ENCODE measurements at places on chromosomes 7 and 10.

DNA sequence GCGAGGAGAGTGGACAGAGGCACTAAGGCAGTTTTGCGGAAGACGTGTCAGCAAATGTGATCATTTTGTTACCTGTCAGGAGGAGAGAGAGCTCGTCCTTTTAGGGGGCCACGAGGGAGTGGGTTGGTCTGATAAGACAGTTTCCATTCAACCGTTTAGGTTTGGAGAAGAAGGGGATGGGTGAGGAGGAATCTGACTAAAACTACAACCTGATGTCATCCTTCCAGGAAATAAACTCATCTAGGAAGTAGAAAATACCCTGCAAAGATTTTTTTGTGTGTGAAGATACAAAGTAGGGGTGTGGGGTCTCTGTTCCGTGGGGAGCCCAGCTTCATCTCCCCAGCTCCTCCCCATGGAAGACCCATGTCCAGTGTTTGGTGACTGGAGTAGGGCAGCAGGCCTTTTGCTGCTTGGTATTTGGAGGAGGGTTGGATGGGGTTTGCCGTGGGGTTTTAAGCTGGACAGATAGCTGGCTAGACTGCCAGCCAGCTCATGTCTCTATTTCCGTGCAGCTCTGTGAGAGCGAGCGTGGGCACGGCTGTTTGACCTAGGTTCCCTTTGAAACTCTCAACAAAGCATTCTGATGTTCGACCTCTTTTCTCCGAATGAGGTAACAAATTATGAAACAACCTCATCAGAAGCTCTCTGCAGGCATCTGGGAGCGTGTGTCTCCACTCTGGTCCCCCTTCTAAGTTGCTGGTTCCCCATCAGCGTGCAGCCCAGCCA is 136.0 kb upstream of the TCF7L2 start:
- no peak for ATAC-seq

GRCh38 chr10:93235686-93236085 is 162.0 kb downstream of the CYP26A1 start:
- ATAC-seq = no peak

DNA sequence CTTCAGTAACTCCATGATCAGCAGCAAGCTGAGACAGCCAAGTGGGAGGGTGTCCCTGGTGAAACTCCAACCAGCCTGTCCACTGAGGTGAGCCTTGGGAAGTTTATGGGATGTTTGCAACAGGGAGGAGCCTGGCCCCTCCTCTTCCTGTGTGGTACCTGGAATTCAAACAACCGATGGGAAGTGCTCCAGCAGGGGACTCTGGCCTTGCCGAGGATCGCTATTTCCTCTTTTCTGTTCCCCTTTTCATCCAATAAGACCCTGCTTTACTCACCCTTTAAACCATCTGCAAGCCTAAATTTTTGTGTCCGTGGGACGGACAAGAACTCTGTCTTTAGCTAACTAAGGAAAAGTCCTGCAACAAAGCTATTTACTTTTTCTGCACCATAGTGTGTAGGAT is 491.1 kb upstream of the ZMIZ1 start:
- ATAC-seq = no peak

DNA sequence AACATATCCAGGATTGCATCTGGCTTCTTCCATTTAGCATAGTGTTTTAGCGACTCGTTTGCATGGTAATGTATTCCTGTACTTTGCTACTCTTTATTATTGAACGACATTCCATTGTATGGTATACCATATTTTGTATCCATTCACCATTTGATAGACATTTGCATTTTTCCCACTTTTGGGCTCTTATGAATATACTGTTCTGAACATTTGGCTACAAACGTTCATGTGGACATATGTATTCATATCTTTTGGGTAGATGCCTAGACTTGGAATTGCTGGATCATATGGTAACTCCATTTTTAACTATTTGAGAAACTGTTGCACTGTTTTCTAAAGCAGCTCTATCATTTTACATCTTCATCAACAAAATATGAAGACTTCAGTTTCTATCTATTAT is 383.7 kb upstream of the AKR1E2 start:
- ATAC-seq = no peak

GRCh38 chr7:51080622-51081269 is 235.9 kb downstream of the COBL start:
- no peak for ATAC-seq

GRCh38 chr10:106935978-106936451 is 228.5 kb downstream of the SORCS1 start:
- no peak for ATAC-seq

GRCh38 chr7:99340659-99341058 is 15.0 kb downstream of the ARPC1A start:
- ATAC-seq = no peak

- no peak for ATAC-seq
Observed at GRCh38 chr10:132276179-132276675, 31.5 kb downstream of the STK32C start.

GRCh38 chr7:3201937-3202710 is 98.9 kb upstream of the SDK1 start:
- ATAC-seq = no peak

- no peak for ATAC-seq
Observed at GRCh38 chr7:75599244-75599781, 107.2 kb downstream of the SPDYE5 start.

- ATAC-seq = no peak
Observed at GRCh38 chr10:118978998-118979350, 50.5 kb upstream of the NANOS1 start.

DNA sequence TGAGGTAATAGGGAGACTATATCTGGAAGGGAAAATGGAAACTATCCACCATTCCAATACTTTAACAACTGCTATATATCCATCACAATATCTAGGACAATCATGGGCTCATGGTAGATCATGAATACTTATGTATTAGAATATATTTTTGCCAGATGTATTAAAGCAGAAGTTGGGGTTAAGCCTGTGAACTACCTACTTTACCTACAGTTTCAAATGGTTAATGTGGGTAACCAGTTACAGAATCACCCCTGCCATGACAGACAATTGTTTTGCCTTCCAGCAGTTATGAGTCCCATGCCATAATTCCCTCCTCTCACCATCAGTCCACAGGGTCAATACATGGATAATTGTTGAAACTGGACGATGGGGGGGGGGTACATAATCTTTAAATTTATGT is 29.9 kb upstream of the RAPGEF5 start:
- ATAC-seq = no peak

GRCh38 chr10:6053816-6054631 is 8.1 kb downstream of the IL2RA start:
- no peak for ATAC-seq

GRCh38 chr10:76981251-76981650 is 656.4 kb downstream of the KCNMA1 start:
- ATAC-seq = no peak

DNA sequence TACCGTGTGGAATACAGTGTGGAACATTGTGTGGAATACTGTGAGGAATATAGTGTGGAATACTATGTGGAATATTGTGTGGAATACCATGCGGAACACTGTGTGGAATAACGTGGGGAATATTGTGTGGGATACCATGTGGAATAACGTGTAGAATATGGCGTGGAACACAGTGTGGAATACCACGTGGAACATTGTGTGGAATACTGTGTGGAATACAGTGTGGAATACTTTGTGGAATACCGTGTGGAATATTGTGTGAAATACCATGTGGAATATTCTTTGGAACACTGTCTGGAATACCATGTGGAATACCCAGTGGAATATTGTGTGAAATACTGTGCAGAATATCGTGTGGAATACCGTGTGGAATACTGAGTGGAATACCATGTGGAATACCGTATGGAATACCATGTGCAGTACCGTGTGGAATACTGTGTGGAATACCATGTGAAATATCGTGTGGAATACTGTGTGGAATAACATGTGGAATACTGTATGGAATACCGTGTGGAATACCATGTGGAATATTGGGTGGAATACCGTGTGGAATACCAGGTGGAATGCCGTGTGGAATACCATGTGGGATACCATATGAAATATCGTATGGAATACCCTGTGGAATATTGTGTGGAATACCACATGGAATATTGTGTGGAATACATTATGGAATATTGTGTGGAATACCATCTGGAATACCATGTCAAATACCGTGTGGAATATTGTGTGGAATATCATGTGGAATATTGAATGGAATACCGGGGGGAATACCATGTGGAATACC is 133.1 kb upstream of the CHST15 start:
- no peak for ATAC-seq

DNA sequence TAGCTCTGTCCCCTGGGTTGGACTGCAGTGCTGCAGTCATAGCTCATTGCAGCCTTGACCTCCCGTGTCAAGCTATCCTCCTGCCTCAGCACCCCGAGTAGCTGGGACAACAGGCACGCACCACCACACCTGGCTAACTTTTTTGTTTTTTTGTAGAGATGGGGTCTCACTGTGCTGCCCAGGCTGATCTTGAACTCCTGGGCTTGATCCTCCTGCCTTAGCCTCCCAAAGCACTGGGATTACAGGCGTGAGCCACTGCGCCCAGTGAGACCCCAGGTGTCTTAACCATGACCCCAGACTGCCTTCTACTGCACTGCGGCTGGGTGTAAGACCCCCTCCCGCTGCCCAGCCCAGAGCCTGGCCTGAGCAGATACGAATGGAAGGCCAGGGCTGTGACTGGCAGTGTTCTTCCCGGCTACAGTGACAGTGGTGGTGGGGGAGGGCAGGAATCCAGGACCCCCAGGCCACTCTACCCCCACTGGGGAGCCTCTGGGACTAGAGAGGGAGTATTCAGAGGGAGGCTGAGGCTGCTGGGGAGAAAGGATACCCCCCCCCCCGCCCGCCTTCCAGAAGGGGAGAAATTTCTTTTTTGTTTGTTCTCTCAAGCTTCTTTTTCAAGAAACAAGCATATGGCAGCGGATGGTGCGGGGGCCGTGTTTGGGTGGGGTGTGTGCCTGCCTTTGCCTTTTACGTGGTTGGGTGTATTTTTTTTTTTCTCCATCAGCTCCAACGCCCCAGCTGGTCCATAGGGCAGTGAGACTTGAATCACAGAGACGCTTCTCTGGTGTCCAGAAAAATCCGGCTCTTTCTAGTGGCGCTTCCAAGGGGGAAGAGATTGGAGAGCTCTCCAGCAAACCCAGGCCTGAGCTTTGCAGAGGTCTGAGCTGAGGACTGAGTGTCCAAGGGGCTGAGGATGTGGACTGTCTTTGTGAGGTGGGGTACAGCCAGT is 36.6 kb downstream of the GTF2IRD1 start:
- ATAC-seq = no peak

DNA sequence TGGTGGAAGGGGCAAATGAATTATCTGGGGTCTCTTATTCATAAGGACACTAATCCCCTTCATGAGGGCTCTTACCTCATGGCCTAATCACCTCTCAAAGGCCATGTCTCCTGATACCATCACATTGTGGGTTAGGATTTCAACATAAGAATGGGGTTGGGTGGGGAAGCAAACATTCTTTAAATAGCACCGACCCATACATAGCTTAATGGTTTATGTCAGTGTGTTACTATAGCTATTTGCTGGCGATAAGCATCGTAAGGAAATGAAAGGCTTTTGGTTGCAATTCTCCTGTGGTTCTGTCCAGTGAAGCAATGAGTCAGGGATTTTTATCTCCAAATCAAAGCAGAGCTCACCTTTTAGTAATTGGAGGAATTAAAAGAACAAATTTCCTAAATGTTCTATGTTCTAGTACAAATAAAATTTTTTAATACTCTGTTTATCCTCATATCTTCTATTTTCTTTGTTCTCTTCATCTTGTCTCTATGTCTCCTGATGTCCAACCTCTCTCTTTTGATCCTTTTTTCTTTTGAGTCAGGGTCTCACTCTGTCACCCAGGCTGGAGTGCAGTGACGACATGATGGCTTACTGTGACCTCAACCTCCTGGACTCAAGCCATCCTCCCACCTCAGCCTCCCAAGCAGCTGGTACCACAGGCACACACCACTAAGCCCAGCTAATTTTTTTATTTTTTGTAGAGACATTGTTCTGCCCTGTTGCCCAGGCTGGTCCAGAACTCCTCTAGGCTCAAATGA is 57.0 kb upstream of the GLCCI1 start:
- ATAC-seq = no peak

DNA sequence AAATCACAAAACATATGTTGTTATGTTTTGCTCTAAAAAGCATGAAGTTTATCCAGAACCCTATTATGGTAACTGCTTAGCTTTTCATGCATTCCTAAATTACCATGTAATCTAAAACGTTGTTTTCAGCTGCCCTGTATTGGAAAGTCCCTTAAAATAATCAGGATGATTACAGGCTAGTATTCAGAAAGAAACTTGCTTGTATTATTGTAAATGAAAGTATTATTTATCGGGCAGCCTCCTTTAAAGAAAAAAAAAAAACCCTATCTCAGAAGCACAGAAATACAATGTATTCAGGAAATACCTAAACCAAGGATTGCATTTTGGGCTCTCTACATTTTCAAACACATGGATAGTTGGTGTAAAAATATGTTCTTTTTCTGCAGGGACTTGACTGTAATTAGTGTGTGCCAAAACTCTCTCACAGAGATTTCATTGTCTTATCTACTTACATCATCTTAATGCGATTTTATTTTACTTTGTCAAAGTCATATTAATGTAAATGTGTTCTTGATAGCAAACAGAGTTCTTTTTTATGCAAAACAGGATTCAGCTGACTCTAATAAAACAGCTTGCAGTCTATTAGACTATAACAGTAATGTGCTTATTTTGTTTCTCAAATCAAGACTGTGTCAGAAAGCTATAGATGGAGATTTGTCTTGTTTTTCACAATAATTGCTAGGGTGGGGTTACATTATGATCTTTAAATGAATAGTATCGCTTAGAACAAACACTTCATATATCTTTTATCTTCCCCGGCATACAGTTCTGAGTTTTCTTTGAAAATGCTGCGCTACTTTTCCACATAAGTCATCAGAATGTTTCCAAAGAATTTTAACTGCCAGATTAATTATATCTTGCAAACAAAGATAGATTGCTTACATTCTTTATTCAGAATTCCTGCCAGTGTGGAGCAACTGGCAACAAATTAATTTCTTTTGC is 65.3 kb upstream of the ARID5B start:
- ATAC-seq = peak; percentile 27

DNA sequence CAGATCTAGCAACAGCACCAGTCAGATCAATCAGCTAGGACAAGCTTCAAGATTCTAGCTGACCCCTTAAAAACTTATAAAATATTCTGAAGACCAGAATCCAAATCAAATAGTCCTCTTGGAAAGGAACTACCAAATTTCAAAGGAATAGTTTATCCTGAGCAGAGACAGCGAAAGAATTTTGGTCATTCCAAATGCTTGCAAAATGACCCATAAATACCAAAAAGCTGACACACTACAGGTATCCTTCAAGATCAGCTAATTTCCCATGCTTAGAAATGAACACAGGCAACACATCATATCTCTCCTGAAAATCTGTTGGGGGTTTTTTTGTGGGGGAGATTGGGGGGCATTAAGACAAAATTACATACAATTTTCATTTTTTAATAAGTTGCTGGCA is 78.8 kb downstream of the PDSS1 start:
- no peak for ATAC-seq

GRCh38 chr10:49163741-49164140 is 24.4 kb downstream of the TMEM273 start:
- ATAC-seq = no peak

- no peak for ATAC-seq
Observed at GRCh38 chr10:24777196-24777595, 53.5 kb upstream of the ARHGAP21 start.

DNA sequence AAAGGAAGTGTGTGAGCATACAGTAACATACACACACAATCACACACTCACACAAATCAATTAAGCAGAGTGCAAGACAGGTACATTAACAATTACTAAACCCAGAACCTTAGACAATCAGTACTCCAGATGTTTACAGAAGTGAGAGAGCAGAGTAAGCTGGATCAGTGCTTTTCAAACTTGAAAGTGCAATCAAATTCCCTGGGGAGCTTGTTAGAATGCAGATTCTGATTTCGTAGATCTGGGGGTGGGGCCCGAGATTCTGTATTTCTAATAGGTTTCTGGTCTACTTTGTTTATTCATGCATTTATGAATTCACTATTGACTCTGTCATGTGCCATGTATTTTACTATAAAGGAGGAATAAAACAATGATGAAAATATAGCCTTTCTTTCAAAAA is 179.6 kb upstream of the PHYHIPL start:
- ATAC-seq = no peak

Data from activated CD4-positive, CD25-positive, alpha-beta regulatory T cell treated with anti-CD3 and anti-CD28 coated beads, Interleukin-2, amount 50 U/mL, for 24 hours (primary cell).